ENCODE measurements at places on chromosomes 4 and X.

GRCh38 chr4:156638334-156638733 is 333.3 kb downstream of the PDGFC start:
- no peak for DNase-seq

DNA sequence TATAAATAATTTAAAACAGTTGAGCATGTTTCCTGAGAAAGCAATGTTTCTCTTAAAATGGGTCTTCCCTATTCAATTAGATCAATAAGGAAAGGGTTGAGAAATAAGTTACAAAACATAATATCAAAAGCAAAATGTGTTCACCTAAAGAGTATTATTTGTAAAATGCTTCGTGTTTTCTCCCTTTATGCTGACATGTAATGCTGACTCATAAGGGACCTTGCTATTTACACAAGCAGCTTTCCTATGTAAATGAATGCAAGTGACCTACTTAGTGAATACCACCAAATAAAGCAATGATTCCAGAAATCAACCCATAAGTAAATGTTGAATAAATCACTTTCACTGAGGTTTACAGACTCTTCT is 91.5 kb downstream of the ELOVL6 start:
- no peak for DNase-seq

- DNase-seq, result no peak
Measured at GRCh38 chrX:72069350-72070160, 62.2 kb downstream of the RTL5 start.

GRCh38 chr4:32425243-32425642 is 1705.1 kb downstream of the PCDH7 start:
- no peak for DNase-seq

All from stimulated activated CD8-positive, alpha-beta memory T cell treated with anti-CD3 and anti-CD28 coated beads, Interleukin-4, amount 100 ng/mL, for 1 hour (primary cell).